ENCODE measurements at places on chromosomes 4 and X.

GRCh38 chr4:143402776-143403552 is 66.3 kb downstream of the GAB1 start:
- DNase-seq, result no peak

DNA sequence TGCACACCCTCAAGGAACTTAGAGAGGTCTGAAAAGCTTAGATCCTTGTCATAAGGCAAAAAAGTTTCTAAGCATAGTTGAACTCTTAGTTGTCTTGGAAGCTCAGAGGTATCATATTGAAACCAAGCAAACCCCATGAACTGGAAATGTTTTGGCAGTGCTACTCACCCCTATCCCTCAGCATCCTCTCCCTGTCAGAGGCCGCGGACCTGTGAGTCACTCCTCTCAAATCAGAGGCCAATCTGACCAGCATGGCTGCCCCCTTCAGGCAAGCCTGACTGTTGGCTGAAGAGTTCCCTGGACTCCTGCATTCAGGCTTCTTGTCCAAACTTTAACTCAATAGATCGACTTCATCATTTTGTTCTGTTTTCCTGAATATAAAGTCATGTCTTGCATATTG is 69.4 kb downstream of the KCNIP4 start:
- no peak for DNase-seq

GRCh38 chr4:76703123-76703490 is 194.8 kb downstream of the SOWAHB start:
- DNase-seq, result no peak

DNA sequence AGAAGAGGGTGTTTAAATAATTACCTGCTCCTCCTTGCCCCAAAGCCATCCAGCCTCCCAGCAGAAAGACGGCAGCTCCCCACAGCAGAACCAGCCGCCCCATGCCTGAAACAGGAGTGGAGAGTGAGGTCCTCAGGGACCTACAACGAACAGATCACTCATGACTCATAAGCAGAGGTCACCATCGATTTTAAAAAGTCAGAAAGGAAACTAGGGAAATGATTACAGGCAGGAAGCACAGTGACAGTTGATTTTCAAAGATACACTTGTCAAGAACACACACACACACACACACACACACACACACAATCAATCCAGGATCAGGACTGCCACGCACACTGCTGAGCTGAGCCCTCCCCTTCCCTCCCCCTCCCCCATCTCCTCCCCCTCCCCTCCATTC is at the start of gene CRLF2:
Gene CRLF2 (minus strand): TSS at position 118 of the 400 bp plus-strand sequence. CDS start 15 bp downstream, at position 103.
- no peak for DNase-seq

- no peak for DNase-seq
These were observed 50.8 kb downstream of the DTHD1 start for GRCh38 chr4:36332023-36332781.

DNA sequence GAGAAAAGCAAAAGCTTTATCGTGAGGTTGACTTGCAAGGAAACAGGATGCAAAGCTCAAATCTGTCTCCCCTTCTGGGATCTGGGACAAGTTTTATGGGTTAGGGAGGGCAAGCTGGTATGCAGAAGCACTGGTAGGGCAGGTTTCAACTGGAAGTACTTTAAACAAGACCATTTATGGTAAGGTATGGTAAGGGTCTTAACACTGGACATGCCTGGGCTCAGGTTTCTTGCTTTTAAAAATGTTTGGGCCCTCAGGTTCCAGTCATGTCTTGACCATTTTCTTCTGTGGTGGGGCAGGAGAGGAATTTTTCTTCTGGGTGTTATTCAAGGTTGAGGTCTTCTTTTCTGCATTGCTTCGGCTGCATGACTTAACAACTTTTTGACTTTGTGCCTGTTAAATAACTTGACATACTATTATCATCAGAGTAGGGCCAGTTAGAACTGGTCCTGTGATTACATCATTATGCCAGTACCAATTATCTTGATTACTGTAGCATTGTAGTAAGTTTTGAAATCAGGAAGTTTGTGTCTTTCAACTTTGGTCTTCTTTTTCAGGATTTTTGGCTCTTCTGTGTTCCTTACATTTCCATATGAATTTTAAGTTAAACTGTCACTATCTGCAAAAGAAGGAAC is 33.7 kb downstream of the CD38 start:
- DNase-seq, result no peak

DNA sequence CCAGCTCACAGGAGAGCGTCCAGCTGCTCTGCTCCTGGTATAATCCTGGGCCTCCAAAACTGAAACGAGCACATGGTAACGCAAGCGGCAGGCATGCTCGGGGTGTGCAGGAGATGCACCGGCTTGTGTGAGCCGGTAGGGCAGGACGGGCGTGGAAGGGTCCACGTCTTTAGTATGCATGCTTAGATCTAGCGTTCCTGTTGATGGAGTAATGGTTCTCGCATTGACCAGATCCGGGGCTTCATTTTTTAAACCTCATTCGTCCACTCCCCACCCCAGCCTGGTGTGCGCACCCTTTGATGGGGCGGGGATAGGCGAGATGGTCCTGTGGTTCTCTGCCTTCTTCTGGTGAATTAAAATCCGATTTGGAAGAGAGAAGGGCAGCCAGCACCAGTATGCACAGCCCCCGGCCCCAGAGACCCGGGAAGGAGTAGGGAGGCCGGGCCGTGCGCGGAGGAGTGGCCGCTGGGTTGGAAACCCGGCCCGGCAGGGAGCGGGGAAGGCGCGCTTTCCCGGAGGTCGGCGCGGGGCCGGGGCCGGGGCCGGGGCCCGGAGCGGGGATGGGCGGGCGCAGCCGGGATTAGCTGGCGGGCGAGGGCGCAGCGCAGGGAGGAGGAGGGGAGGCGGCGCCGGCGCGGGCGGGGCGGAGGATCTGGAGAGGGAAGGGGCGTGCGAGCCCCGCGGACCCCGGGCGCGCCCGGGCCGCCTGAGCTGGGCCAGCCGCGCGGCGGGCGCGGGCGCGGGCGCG is 39.9 kb downstream of the FAM149A start:
- peak; percentile 13 for DNase-seq

- peak; percentile 19 for DNase-seq
These were observed 6.9 kb downstream of the ATP7A start for GRCh38 chrX:77917294-77917933.

- no peak for DNase-seq
These were observed 81.9 kb downstream of the AFF2 start for GRCh38 chrX:148582353-148582752.

GRCh38 chrX:133444952-133445831 is 29.9 kb upstream of the GPC4 start:
- DNase-seq, result no peak

- no peak for DNase-seq
These were observed 773 bp downstream of the DAPP1 start for GRCh38 chr4:99817309-99817890.

DNA sequence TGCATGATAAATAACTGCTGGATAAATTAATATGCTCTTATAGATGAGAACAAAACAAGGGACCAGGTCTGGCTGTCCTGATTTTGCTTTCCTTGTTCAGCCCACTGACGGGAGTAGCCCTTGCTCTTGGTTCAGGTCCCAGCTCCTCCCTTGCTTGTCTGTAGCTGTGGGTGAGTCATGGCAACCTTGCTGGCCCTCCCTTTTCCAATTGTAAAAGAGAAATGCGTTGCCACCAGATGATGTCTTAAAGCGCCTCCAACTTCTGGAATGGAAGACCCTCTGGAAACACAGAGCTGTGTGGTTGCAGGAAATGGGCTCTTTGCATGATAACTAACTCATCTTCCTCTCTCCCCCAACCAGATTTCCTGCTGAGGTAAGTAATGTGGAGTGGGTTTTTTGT is 171.4 kb downstream of the AASDH start:
- no peak for DNase-seq

DNA sequence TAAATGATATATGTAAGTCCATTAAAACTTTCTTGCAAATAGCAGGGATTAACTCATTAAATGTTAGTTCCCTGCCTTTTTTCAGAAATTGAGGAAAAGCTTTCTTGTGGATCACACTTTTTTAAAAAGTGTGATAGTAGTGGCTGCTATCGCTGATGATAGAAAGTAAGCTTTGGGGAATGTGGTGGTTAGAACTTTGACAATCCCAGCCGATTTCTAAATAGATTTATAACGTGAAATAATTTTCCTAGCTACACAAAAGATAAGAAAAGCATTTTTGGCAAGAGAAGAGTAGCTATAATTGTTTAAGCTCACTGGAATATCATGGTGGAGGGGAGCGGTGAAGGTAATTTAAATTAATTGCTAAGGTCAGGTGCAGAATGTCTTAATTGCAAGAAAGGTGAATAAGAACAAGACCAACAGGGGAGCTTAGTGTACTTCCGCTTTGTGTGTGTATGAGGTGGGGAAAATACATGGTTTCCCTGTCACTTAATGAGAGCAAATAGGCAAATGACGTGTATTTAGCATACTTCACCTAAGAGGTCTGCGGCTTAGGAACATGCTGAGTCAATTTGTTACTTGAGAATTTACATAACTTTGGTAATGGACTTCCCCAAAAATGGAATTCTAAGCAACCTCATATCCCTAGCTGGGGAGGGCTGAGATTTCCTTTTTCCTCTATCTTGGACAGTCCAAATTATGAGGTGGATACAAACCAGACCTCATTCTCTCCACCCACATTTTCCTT is 11.7 kb upstream of the IL21 start:
- no peak for DNase-seq

DNA sequence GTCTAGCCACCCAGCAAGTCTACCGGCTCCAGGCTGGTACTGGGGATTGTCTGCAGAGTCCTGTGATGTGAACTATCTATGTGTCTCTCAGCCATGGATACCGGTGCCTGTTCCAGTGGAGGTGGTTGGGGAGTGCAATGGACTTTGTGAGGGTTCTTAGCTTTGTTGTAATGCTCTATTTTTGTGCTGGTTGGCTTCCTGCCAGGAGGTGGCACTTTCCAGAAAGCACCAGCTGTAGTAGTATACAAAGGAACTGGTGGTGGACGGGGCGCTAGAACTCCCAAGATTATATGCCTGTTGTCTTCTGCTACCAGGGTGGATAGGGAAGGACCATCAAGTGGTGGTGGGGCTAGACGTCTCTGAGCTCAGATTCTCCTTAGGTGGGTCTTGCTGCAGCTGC is 306.4 kb upstream of the POF1B start:
- DNase-seq, result no peak

Measured in T-helper 2 cell (primary cell).